ENCODE measurements at places on chromosomes 3 and 15.
A peak's percentile ranks its signal among the peaks of the same experiment; 100 is the strongest.

GRCh38 chr15:53397041-53397616, 362.3 kb downstream of the WDR72 start:
- no peak for DNase-seq

- peak; percentile 4 for DNase-seq
Measured at GRCh38 chr15:100703032-100703578, 100.7 kb downstream of the ASB7 start.

DNA sequence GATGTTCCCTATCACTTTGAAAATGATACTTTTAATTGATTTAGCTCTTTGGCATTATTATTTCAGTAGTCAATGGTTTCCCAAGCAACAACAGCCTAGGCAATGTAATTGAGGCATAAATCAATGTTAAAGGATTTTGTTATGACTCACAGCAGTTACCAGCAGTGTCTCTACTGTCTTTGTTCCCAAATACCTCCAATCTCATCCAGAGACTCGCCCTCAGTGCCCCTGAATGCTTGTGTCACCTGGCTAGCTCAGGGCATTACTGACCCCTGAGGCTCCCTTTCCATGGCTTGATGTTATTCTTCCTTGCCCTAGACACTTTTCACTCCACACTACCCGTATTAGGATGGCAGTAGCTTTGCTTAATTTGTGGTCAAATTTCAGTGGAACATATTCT, 227.2 kb downstream of the SQOR start:
- no peak for DNase-seq

GRCh38 chr3:96900566-96900965, 86.2 kb downstream of the EPHA6 start:
- DNase-seq, result no peak

DNA sequence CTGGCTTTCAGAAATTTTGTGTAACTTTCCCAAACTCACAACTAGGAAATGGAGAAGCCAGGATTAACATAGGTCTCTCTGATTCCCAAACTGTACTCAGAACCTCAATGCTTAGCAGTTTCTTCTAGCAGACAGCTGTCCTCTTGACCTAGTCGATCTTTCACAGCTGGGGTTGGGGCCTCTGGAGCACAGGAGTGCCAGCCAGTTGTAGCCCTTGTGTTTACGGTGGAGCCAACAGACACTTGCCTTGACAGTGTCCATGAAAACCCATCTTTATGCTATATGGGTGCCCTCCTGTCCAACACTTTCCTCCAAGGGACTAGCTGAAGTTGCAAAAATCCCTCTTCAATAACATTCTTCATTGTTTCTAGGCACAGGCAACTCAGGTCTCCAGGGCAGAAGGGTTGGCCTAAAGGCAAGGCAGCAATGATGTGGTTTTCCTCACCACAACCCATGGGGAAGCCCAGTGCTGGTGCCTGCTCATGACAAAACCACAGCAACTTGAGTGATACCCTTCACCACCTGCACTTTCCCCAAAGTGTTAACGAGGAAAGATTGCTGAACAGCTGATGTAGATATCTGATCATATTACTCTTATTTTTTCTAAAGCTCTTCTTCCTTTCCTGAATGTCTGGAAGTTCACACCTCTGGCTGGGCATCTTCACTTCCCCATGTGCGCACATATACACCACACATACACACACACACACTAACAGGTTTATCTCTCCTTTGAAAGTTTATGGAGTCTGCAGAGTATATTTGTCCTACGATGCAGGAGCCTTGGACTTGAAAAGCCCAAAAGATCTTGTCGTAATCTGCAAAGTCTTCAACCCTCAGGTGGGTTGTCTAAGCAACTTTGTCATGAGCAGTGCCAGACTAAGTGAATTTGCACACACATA, 11.0 kb upstream of the KNG1 start:
- no peak for DNase-seq

DNA sequence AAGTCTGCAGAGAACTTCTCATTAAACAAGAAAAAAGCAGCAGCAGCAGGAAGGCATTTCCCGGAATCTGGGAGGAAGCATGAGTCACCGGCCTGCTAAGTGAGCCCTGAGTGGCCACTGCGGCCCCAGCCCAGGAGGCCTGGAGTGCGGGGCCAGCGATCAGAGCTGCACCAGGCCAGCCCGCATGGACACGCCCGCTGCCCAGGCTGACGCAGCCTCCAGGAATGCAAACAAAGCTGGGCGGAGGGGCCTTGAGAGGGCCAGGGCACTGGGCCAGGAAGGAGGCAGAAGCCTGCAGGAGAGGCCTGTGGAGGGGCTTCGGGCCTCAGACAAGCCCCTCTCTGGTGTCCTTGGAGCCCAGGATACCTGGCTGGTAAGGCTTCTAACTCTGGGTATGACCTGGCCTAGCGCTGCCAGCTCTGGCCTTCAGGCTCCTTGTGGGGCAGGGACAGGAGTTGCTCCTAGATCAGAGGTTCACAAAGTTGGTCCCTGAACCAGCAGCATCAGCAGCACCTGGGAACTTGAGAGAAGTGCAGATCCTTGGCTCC, 101.2 kb downstream of the SMAD6 start:
- DNase-seq, result no peak

- DNase-seq, result no peak
Measured at GRCh38 chr15:72057548-72058091, 60.3 kb downstream of the MYO9A start.

GRCh38 chr3:38805004-38805403, 11.0 kb downstream of the SCN10A start:
- no peak for DNase-seq

Measured in HL-60 (cell line).